ENCODE measurements at places on chromosomes 1 and 21.
A peak's percentile ranks its signal among the peaks of the same experiment; 100 is the strongest.

GRCh38 chr1:211643324-211644212 lies 31.9 kb downstream of the NEK2 start:
- no peak for DNase-seq

DNA sequence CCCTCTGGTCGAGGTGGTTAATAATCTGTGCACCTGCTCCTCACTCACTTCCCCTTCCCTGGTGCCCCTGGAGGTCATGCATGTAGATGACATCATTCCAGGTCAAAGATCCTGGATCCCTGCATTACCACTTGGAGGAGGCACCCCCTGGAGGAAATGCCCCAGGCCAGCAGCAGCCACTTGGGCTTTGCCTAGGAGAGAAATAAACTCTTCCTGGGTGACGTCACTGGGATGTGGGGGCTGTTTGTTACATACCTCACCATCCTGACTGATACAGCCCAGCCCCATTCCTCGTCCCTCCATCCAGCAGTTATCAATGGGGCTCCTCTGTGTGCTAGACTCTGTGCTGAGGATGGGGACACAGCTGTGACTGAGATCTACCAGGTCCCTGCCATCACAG lies 433.6 kb downstream of the PTPRU start:
- DNase-seq = no peak

DNA sequence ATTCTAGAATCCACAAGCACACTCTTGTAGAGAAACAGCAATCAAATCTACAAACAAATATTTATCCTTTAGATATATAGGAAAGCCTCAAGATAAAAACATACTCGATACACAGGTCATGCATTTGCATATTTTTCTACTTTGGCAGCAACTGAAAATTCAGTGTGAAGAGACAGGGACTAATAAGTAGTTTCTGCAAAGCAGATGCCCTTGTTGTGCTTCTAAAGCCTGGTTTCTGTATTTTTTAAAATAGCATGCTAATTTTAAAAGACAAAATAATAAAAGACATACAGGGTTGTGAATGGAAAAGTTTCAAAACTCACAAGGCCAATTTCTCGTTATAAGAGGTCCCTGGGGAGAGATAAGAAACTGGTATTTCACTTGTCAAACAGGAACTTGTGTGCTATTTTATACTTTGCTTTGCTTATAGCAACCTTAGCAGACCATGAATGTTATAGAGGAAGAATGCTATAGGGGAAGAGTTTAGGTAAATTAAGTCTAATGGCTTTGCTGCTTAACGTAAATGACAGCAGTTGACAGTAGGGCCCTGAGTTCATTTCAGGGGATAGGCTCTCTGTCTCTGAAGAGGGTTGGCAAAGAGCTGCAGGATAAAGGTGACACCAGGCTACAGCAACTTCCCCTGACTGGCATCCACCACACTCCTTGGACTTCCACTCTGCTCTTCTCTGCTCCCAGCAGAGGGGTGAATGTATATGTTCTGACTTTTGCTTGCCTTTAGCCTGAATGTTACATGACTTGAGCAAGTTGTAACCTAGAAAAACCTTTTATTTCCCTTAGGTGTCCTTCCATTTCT lies 9.4 kb upstream of the RGS13 start:
- DNase-seq = no peak

- DNase-seq = no peak
These were observed 26.6 kb upstream of the EXO1 start for GRCh38 chr1:241821363-241821762.

DNA sequence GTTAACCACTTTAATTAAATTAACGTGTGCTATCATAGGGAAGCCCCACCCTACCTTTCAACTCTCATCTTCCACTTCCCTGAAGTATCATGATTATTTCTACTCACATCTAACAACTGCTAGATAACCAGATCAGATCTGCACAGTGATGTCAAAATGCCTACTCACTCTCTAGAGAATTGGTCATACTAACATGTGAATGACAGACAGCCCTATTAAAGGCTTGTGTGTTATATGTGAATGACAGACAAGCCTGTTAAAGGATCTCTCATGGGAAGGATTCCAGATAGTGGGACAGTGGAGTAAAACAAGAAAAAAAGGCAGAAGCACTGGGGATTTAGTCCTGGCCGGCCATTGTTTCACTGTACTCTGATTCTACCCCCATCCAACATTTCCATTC lies 12.6 kb downstream of the VTCN1 start:
- DNase-seq = no peak

- no peak for DNase-seq
These were observed 19.7 kb downstream of the EDEM3 start for GRCh38 chr1:184734980-184735379.

DNA sequence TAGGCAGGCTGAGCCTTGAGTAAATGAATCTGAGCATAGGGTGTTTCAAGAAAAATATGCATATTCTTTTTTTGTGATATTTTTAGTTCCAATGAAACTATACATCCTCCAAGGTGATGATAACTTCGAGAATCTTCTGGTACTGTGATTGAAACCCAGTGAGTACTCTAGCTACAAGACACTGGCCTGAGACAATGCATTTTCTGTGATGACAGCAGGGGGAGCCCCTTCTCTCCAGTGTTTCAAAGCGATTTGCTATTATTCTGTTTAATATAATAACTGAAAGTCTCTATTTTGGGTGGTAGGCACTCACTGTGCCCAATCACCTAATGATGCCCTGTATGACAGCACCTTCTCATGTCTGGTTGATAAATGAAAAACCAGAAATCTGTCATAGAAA lies 12.1 kb downstream of the IRF2BP2 start:
- peak; percentile 79 for DNase-seq

DNA sequence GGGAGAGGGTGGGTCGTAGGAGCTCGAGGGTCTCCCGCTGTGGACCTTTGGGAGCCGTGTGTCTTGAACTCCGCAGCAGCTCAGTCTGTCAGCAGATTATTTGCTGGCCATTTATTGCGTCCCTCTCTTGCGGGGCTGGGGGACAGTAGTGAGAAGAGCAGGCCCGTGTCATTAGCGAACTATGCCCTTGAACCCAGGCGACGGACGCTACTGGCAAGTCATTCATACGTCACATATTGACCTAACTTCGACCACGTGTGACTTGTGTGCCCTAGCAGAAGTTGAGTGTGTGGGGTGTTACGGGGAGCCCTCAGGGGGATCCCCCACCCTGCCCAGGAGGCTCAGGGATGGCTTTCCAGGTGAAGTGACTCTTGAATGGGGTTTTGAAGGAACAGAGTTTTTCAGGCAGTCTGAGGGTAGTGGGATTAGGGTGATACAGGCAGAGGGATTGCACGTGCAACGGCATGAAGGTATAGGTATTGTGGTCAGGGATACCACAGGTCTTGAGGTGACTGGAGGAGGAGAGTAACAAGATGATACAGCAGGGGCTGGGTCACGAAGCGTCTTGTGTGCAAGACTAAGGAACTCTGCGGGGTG lies 13.0 kb downstream of the RCC1 start:
- peak; percentile 37 for DNase-seq

- no peak for DNase-seq
These were observed 27.3 kb upstream of the MED18 start for GRCh38 chr1:28301368-28302174.

DNA sequence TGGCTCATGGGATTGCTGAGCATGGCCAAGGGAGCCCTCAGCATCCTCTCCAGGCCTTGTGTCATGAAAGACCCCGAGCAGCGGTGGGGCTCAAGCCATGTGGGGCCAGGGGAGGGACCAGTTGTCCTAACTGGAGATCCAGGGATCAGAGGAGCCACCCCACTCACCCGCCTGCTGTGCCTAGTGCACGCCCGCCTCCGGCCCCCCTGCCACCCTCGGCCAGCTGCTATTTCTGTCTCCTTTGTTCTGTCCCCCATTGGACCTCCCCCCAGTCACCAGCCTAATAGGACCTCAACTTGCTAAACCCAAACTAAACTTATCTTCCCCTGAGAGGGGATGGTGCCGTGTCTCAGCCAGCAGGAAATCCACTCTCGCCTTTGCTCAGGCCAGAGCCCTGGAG lies 44.4 kb downstream of the TP73 start:
- DNase-seq = no peak

- no peak for DNase-seq
These were observed 23.7 kb downstream of the KCNC4 start for GRCh38 chr1:110233861-110234260.

DNA sequence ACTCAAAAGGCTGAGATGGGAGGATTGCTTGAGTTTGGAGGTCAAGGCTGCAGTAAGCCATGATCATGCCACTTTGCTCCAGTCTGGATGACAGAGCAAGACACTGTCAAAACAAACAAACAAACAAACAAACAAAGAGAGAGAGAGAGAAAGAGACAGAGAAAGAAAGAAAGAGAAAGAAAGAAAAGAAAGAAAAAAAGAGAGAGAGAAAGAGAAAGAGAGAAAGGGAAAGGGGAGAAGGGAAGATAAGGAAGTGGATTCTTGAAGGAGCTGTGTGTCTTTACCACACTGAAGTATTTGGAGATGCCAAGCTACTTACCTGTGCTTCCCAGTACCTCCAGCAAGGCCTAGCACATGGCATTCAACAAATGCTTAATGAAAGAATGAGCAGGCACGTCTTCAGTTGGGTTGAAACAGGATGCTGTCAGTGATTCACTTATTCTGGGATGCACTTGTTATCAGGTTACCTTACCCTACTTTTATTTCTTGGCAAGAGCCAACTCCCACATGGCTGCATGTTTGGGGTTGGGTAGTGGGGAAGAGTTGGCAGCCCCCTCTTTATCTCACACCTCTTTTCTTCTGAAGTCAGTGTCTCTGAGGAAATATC lies 28.8 kb downstream of the CD101 start:
- no peak for DNase-seq

DNA sequence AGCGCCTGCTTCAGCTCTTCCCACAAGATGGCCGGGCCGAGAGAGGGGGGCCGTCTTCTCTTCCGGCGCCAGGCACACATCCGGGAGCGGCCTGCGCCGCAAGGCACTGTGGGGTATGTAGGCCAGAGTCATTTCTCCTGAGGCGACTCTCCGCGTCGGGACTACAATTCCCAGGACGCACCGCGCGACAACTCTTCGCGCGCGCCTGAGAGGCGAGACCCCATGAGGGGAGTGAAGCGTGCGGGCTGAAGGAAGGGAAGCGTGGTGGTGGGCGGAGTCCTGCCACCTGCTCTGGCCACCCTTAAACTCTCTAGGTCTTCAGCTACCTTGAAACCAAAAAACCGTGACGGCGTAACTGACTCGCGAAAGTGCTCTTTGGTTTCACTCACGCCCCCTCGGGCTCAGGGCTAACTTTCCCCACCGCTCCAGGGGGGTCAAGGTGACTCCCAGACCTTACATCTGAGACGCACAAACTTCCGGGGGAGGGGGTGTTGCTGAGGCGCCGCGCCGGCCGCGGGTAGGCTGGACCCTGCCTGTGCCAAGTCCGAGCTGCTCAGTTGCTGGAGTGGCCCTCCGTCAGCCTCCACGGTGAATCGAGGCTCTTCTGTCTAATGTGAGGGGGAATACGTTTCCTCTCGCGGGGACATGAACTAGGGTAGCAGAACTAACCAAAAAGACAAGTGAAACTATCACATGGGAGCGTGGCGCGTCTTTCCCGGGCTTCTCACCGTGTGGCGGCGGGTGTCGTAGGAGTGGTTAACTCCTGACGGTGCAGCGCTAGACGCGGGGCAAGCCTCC lies at the start of gene SERBP1:
Gene SERBP1 (minus strand): TSS at position 45 of the 798 bp plus-strand sequence. CDS start 102 bp downstream, outside the sequence.
- DNase-seq = peak; percentile 96

- DNase-seq = no peak
These were observed 177.7 kb downstream of the ADSS2 start for GRCh38 chr1:244273845-244274619.

DNA sequence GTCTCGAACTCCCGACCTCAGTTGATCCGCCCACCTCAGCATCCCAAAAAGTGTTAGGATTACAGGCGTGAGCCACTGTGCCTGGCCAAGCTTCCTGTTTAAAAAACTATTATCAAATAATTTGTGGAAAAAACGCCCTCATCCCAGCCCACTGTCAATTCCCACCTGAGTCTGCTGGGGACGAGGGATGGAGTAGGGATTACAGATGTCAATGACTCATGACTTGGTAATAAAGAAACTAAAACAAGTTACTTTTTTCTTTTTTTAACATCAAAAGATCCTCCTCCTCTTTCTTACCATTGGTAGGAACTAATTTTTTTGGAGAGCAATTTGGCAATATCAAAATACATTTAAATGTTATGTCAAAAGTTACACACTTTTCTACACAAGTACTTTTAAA lies 9.7 kb downstream of the CNN3 start:
- no peak for DNase-seq
